ENCODE measurements at places on chromosomes 6 and 20.
A peak's percentile ranks its signal among the peaks of the same experiment; 100 is the strongest.

DNA sequence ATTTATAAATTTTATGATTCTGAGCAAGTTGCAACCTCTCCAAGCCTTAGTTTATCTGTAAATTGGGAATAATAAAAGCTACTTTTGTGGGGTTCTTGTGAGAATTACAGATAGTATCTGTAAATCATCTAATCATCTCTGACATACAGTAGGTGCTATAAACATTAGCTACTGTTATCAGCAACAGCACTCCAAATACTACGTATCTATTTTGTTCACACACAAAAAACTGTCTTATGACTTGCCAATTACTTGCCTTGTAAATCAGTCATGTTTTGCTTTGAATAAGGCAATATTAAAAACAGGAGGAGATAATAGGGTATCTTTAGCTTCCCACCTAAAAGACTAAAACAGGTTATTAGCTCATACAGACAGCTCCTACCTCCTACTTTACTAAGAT lies 36.7 kb downstream of the DTNBP1 start:
- DNase-seq, result no peak

DNA sequence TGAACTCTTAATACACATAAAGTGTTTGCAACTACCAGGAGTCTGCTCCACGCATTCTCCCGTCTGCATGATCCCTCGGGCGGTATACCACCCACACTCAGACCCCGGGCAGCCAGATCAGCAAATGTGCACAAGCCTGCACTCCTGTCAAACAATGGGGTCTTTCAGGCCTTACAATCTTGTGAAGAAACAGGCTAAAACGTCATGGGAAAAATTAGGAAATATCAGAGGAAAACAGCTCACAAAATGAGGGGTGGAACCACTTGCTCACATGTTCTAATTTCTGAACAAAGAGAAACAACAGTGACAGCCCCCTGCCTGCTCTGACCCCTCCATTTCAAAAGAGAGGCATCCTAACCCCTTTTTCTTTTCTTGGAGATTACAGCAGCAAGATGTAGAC lies 69.4 kb downstream of the BACH2 start:
- DNase-seq, result no peak

- DNase-seq, result no peak
Measured at GRCh38 chr6:49982046-49982445, 12.6 kb upstream of the DEFB113 start.

- no peak for DNase-seq
Measured at GRCh38 chr6:101760843-101761621, 367.5 kb downstream of the GRIK2 start.

DNA sequence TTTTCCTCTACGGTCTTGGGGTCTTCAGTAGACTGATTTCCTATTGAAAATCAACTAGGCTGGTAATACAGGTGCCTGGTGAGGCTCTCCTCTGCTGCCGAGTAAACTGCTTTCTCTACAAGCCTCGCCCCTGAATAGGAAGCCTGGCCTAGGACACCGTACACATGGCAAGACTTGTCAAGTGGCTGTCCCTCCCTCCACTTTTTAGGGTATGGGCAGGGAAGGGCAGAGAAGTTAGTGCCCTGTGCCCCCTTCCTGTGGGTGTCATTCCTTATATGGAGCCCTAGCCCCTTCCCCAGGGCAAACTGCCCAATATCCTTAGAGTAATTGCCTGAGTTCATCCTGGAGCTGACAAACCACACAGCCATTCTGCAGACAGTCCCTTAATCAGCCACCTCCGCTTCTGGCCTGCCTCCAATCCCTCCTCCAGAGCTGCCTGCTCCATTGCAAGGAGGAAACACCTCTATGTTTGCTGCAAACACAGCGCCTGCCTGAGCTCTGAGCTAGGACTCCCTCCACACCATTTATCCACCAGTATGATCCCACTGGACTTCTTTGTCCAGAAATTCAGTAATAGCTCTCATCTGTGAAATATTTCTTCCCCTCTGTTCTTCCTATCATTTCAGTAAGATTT lies 93.1 kb downstream of the CHD6 start:
- DNase-seq, result no peak

DNA sequence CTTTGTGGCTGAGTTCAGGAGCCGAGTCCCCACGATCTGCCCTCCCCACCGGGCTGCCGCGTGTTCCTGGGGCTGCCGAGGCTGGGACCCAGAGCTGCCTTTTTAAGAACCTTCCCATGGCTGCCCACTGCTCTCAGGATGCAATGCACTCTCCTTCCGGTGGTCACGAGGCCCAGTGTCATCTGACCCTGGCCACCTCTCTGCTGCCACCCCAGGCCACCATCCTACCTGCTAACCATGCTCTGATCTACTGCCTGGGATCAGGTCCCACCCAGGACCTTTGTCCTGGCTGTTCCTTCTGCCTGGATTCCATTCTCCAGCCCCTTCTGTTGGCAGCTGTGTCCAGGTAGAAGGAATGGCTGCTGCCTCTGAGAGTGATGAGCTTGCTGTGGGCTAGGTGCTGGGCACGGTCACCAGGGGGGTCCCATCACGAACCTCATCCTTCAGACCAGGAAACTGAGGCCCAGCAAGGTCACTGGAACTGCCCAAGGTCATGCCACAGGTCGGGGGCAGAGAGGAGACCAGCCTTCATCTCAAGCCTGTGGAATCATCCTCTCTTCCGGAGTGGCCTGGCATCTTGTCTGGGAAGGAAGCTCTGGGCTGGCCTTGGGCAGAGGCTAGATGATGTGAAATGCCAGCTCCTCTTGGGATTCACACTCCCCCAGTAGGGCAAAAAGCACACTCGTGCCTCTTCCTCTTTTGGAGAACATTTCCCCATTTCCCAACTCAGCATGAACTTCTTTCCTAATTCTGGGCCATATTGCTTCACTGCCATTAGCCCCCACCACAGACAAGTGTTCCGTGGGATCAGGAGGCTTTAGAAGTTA lies 20.5 kb downstream of the PCK1 start:
- DNase-seq, result no peak

DNA sequence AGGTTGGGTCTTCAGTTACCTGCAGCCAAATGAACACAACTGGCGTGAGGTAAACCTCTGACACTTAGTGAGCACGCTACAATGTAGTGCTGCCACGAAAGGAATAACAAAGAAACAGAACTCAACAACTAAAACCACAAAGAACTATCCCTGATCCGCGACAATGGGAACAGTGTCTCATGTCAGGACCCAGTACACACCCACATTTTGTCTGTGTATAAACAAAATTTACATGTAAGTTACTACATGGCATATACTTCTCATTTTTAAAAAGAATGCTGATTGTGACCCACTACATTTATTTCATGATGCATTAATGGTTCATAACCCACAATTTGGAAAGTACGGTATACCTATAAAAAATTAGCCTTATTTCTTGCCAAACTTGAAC lies 14.1 kb downstream of the FKBP1A start:
- no peak for DNase-seq

DNA sequence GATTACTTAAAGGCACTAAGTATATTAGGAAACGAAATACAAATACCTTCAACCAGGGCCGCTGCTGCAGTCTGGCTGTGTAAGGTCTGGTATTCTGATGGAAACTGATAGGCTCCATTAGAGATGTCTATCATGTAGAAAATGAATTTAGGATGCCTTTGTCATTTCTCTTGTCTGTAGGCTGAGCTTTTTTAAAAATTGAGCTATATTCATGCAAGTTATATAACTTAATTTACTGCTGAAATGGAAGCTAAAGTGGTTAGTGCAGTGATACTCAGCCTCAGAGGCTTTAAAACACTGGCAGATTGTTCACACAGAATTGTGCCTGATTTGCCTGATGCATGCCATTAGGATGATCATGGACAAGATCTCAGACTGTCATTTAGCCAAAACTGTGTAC lies 286.2 kb upstream of the QKI start:
- DNase-seq, result no peak

GRCh38 chr6:166221040-166221439 lies 53.4 kb upstream of the TBXT start:
- DNase-seq, result no peak

- no peak for DNase-seq
Measured at GRCh38 chr20:64114356-64114971, 7.1 kb upstream of the NPBWR2 start.

- no peak for DNase-seq
Measured at GRCh38 chr6:133159255-133159795, 81.8 kb upstream of the EYA4 start.

DNA sequence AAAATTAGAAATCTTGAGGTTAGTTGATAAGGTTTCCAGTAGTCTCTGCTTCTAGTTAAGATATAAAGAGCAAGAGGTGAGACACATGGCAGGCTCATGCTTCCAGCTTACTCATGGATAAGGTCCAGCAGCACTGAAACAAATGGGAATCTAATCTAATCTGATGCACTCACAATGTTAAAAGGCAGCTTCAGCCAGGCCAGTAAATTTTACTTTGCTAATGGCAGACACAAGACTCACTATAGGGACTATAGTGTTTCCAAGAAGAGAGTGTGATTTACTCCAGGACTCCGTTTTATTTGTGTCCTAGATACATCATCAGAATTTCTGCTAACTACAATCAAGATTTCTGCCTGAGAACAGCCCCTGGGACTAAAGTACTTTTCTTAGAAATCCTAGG lies 324.8 kb downstream of the SMOC2 start:
- DNase-seq, result no peak

- DNase-seq, result peak; percentile 56
Measured at GRCh38 chr6:47308552-47309290, 984 bp downstream of the TNFRSF21 start.

DNA sequence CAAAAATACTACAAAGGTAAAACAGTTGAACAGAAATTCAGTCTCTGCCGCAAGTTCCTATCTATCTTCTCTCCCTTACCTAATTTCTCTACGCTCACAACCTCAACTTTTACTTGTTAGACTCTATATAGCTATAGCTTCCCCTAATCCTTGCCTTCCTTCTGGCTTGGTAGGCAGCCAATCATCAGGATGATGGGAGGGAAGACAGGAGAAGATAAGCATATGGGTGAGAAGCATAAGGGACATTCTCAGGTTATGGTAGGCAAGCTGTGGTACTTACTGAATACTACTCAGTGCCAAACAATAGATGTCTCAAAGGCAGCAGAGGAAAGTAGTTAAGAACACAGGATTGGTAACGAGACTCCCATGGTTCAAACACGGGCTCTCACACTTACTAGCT lies 7.8 kb downstream of the CCNC start:
- DNase-seq, result no peak

GRCh38 chr6:107128175-107128574 lies 12.9 kb upstream of the BEND3 start:
- no peak for DNase-seq

DNA sequence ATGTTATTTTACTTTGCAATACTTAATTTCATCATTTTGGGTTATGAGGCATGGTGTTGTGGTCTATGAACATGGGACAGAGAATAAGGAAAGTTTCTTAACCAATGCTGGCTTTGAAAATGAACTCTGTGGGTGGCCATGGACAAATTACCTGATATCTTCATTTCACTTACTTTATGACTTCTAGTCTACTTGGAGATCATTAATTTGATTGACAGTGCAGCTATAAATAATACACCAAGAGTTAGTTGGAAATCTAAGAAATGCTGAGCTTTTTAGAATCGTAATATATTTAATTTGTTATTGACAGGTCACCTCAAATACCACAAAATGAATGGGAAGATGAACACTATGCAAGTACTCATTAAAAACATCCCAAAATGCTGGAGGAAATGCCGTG lies 140.4 kb downstream of the CENPW start:
- no peak for DNase-seq

DNA sequence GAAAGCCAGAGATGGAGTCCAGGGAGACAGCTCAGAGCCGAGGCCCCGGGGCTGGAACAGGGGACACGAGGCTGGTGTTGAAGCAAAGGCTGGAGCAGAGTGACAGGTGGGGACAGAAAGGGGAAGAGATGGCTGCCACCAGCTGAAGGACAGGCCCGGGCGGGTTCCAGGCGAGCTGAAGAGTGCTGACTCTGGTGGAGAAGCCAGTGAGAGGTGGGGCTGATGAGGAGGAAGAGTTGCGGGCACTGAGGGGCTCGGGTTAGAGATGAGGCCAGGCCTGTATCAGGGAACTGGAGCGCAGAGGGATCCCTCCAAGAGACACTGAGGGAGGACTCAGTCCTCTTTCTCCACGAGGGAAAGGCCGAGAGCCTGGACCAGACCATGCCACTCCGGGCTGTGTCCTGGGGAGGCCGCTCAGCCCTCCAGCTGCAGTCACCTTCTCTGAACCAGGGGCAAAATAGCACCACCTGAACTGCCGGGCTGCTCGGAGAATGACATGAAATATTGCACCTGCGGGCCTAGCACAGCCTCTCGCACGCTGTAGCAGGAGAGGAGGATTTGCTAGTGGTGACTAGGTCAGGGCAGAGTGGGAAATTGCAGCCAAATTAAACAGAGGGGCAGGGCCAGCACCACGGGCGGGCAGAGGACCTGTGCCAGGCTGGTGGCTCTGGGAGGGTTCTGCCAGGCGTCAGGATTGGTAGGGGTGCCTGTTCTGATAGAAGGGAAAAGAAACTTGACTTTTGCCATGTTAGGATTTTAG lies 175.9 kb downstream of the ZDHHC14 start:
- no peak for DNase-seq

- DNase-seq, result no peak
Measured at GRCh38 chr6:144315226-144315980, 30.3 kb downstream of the UTRN start.

GRCh38 chr6:8100159-8100854 lies 2.0 kb downstream of the EEF1E1 start:
- DNase-seq, result no peak

DNA sequence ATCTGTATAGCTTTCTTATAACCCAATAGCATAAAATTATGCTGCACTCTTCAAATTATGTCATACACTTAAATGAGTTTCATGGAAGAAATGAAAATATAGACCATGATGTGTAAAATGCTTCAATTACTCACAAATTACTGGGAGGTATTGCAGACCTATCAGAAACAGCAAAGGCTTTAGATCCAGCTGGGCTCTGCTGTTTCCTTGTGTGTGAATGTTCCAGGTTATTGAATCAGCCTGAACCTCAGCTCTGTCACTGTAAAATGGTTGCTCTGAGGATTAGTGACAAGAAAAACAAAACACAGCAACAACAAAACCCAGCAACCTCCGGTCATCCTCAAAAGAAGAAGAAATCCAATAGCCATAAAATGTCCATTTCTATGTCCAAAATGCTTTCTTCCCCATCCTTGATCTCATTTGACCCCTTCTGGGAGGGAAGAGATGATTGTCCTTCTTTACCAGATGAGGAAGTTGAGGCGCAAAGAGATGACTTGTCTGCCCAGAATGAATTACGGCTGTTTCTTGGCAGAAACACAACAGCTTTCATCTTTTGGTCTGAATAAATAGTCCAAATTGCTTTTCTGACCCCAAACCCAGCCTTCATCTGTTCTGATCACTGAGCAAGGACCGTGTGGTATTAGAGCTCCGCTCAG lies 42.2 kb upstream of the TGM6 start:
- DNase-seq, result no peak

DNA sequence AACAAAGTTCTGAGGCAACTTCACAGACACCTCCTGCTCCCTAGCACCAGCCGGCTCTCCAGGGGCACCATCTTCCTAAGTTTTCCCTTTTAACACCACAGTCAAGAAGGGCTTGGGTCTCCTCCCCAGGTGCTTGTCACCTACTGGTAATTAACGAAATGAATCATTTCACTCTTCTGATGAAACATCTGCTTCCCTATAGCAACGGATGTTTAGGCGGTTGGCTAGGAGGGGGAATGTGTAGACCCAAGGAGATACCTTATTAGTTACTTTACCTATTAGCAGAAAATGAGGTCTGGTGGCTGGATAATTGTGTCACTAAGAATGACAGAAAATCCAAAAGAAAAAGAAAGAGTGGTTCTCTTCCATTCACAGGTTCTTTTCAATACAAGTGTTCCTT lies 46.3 kb upstream of the FABP7 start:
- no peak for DNase-seq

- no peak for DNase-seq
Measured at GRCh38 chr6:33704215-33705066, 7.1 kb downstream of the UQCC2 start.

All from nephron progenitor cell (in vitro differentiated cells).